ENCODE measurements at places on chromosomes 2 and 18.

DNA sequence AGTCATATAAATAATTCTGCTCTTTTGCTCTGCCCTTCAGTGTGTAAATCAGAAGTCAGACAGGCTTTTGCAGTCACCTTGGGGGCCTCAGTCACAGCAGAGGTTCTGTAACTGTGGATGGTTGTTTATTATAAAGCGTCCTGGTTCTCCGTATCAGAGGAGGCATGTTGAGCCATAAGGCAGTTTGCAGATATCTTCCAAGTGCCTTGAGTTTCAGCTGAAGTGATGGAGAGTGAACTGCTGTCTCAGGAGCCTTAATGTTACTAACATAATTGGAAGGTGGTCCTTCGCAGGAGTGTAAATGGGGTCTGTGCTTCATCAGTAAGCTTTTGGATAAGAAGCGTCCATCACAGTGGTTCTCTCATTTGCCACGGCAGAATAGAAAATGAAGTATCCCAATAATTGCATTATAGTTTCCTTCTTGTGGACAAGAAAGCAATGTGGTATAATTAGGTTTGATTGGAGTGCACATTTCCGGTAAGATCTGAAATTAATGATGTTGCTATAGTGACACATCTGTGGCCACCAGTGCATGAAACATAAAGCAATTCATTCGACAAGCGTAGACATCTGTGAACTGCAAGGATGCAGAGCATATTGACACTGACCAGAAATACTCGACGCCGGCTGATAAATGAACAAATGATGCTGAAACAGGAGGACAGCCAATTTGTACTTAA lies 112.5 kb upstream of the NFATC1 start:
- DNase-seq: no peak

GRCh38 chr18:10526561-10526949 lies 728 bp downstream of the NAPG start:
- DNase-seq: no peak

DNA sequence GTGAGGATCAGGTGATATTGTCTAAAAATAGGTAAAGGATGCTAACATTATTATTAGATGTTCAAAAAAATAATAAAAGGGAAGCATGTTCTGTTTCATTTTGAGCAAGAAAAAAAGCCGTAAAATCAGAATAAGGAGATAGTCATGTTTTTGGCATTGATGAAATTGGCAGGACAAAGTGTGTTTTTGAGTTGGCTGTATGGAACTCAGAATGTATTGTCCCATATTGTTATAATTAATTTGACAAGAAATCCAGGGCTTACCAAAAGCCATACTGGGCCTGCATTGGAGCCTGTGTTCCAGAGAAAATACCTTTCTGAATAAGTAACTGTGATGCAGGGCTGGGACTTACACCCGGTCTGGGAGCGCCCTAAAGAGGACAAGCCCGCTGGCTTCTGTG lies 232.0 kb downstream of the AGAP1 start:
- DNase-seq: no peak

DNA sequence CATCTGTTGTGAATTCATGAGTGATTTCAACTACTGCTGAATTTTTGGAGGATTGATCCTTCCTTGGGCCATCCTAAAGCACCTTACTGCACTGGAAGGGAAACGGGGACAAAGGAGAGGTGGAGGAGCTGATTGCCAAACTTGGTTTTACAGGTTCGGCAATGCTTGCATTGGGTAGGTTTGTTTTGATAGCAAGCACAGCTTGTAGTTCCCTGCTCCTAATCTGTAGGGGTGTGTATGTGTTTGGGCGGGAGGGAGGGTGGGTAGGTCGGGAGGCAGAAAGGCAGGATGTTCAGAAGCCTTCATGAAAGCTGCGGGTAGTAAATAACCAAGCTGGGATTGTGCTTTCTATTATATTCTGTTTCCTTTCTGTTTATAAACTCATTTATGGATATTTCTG lies 24.6 kb downstream of the PHLPP1 start:
- no peak for DNase-seq

GRCh38 chr2:167135706-167136105 lies 247.4 kb downstream of the XIRP2 start:
- DNase-seq: no peak

GRCh38 chr2:135471106-135471505 lies 59.9 kb downstream of the ZRANB3 start:
- no peak for DNase-seq

DNA sequence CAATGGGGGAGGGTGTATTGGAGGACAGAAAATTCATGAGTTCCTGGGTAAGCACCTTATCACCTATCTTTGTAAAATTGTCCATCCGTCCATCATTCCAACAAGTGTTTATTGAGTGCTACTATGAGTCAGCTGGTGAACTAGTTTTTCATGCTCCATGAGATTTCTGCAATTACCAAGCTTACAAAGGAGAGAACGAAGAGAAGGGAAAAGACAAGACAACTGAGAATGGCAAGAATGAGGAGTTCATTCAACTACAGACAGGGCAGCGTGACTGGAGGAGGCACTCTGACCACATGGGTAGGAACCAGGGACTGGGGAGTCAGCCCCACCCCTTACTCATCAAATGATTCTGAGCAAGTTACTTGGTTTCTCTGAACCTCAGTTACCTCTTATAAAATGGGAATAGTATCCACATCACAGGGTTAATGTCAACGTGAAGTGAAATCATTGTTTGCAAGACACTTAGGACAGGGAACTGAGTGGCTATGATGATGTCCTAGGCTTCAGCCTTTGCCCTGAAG lies 18.6 kb upstream of the TXNDC2 start:
- no peak for DNase-seq

GRCh38 chr2:188798159-188798558 lies 176.0 kb upstream of the COL3A1 start:
- no peak for DNase-seq

DNA sequence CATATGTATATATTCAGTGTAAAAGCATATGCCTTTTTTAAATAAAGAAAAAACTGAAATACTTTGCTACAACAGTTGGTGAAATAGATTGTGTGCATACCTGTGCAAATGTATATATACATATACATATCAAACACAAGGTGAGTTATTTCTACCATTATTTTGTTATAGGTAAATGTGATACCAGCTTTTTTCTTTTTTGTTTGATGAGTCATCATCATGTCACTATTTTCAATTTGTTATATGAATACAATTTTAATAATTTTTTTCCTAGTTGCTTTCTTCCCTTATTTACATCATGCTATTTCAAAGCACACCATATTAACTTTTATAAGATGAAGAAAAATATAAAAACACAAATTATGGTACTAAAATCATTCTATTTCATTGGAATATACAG lies 87.0 kb upstream of the STK17B start:
- no peak for DNase-seq

DNA sequence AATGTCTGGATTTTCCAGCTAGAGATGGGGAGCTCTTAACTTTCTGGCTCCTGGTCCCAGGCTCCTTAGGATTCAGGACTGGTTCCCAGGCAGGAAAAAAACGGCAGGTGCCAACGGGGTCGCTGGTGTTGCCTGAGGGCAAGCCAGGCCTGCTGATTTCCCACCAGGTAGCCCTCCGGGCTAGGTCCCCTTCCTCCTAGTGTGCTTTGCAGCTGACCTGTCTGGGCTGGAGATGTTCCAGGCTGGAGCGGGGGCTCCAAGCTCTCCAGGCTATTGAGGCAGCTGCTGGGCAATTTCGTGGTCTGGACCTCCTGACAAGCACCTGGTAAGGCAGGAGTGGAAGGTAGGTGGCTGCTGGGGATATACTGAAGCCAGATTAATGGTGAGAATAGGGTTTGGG lies 2.0 kb upstream of the MRPL53 start:
- DNase-seq: no peak

- DNase-seq: no peak
Observed at GRCh38 chr2:206935991-206936842, 3.1 kb upstream of the CPO start.

- DNase-seq: peak; percentile 35
Observed at GRCh38 chr2:232142049-232142448, 180.5 kb downstream of the DIS3L2 start.

GRCh38 chr2:19848952-19849351 lies 52.8 kb downstream of the TTC32 start:
- DNase-seq: no peak

- no peak for DNase-seq
Observed at GRCh38 chr2:148565272-148565894, 79.2 kb upstream of the EPC2 start.

GRCh38 chr2:144084114-144084661 lies 435.7 kb downstream of the ZEB2 start:
- no peak for DNase-seq

DNA sequence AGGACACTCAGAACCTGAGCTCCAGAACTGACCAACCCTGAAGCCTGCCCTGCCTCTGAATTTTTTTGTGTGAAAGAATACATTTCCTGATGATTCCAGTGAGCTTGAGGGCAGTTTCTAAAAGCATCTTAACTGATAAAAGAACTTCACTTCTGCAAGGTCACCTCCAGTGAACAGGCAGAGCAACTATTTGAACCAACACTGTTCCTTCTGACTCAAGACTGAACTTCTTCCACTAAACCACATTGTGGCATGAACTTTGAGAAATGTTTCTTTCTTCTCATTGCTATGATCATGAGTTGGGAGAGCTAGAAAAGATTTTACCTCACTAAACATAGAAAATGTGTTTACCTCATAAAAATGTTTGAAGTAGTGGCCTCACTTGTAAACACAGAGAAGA lies 83.8 kb upstream of the SERTAD2 start:
- DNase-seq: no peak

DNA sequence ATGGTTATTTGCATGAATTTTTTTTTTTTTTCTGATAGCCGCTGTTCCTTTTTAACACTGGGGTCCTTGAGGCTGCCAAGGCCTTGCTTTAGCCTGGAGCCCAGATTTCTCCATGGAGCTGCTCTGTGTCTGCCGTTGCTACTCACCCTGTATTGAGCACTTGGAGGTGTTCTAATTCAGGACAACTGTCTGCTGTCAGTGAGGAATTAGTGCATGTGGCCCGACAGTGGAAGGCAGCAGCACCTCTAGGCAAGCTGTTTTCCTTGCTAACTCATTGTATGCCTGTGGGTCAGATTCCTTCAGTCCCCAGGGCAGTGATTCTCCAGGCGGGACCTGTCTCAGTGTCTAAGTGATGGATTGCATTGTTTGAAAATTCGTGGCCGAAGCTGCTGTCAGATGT lies 147.7 kb upstream of the DPP10 start:
- no peak for DNase-seq

DNA sequence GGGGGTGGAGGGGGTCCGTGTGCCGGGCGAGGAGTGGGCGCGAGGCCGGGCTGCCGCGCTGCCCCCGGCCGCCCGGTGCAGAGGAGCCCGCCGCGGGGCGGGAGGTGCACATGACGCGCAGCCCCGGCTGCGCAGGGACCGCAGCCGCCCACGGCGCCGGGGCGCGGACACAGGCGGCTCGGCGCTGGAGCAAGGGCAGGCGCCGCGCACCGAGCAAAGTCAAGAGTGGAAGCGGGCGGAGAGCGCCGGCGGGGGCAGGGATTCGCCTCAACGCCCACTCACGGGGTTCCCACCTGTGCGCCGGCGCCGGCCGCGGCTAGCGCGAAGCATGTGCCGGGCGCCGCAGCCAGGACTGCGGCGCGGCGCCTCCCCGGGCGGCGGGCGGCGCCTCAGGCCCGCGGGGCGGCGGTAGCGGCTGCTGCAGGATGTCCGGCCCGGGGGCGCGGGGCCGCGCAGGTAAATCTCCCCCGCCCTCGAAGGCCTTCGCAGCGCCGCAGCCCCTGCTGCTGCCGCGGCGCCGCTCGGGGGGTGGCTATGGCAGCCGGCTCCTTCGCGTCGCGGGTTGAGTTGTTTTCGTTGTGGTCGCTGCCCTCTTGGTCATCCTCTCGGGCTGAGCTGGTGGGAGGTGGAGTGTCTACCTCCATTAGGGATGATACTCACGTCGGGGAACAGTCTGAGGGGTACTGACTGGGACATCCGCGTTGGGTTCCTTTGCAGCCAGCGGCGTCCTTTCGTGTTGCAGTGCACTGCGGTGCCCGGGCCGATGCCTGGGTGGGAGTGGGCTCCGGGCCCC lies 216.3 kb upstream of the DTNA start:
- peak; percentile 73 for DNase-seq

DNA sequence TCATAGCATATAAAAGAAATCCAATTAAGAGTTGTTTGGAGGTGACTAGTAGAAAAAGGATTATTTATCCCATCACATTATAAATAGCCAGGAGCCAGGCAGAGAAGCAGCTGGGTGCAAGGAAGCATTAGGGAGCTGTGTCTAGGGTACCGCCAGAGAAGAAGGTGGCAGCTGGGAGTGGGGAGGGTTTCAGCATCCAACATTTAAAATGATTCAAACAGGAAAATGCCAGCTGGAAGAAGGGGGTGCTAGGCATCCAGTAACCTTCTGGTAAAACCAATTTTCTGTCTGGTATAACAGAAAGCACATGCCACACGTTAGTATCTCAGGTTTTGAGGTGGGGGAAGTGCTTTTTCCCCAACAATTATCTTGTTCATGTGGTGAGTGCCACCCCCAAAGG lies 452.4 kb downstream of the ZEB2 start:
- DNase-seq: no peak

GRCh38 chr2:56314796-56315195 lies 131.0 kb downstream of the CCDC85A start:
- no peak for DNase-seq

DNA sequence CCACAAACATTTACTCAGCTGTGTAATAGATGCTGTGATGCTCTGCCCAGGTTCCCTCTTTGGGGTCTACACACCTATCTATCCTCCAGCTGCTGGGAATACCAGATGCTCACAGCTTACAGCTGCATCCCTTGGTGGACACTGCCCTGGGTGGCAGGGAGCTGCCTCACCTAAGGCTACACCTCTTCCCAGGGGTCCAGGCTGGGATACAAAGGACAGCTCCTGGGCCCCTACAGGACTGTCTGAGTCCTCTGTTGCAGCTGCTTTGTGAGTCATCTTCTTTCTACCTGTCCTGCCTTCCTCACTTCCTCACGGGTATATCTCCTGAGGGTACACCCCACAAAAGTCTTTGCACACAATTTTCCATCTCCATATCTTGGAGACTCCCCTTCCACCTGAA lies 27.6 kb downstream of the THNSL2 start:
- DNase-seq: no peak

- DNase-seq: no peak
Observed at GRCh38 chr2:151156431-151156830, 105.2 kb downstream of the RBM43 start.

GRCh38 chr18:40152859-40153258 lies 1802.2 kb upstream of the PIK3C3 start:
- no peak for DNase-seq

DNA sequence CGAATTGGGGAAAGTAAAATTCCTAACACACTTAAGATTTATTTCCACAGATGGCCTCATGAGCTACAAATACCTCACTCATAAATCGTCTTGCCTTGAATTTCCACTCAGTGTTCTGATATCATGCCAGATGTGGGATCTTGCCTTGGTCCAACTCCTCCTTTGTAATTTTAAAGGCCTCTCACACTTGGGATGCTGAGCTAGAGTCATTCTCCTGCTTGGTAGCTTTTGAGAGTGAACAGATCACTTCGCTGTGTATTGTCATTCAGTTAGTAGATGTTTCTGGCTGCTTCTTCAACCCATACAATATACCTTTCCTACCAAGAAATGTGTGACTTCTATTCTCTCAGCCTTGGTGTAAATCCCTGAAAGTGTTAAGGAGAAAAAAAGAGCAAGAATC lies 309.2 kb downstream of the NRXN1 start:
- DNase-seq: no peak
